ENCODE measurements at places on chromosomes 1 and 21.
A peak's percentile ranks its signal among the peaks of the same experiment; 100 is the strongest.

GRCh38 chr21:25385911-25386474 is 221.3 kb downstream of the MRPL39 start:
- no peak for DNase-seq

- DNase-seq: no peak
These were observed 37.4 kb downstream of the LEPR start for GRCh38 chr1:65457868-65458267.

DNA sequence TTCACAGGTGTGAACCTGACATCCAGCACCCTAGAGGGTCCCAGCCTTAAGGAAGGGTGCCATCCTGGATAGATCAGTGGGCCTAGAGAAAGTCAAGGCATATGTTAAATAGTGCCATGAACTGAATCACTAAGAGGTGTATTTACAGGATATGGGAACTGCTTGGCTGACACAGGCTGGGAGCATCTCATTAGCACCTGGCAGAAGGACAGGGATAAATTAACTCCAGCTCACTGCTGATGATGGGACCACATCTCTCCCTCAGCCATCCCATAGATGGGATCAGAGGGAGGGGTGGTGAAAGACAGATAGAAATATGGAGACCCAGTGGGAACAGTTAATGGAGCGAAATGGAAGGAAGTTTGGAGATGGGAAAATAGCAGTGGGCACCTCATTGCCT is 122.0 kb downstream of the IGSF21 start:
- DNase-seq: no peak

- DNase-seq: no peak
These were observed 9.8 kb downstream of the UBASH3A start for GRCh38 chr21:42413500-42413899.

GRCh38 chr1:52037402-52037814 is 3.8 kb upstream of the KTI12 start:
- DNase-seq: no peak

DNA sequence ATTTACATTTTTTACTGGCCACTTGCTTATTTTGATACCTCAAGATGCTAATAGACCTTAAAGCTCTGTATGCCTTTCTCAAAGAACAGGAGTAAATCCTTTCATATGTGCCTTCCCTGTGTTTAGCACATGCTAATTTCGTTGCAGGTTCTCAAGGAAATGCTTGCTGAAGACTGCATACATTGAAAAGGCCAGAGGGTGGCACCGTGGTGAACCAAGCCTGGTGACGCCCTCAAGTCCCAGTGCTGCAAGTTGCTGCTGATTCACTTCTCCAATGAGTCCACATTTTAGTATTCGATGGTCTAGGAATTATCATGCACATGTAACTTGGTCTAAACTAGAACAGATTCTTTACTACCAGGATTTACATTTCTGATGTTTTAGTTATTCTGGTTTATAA is 94.1 kb downstream of the CLDN17 start:
- no peak for DNase-seq

- DNase-seq: no peak
These were observed 289.2 kb upstream of the USP24 start for GRCh38 chr1:55504306-55504731.

DNA sequence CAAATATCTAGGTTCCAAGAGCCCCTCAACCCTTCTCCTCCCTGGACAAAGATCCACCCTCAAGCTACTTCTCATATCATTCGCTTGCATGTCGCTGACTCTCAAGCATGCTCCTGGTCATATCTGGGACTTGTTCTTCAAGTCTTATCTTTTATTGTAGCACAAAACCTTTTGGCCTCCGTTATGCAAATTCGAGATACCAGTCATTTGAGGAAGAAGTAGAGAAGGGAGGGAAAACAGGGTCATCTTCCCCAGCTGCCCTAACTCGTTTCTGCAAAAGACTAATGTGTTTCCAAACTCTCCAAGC is 63.8 kb upstream of the ETS2 start:
- DNase-seq: no peak

GRCh38 chr1:182248721-182249120 is 142.9 kb downstream of the GLUL start:
- no peak for DNase-seq

DNA sequence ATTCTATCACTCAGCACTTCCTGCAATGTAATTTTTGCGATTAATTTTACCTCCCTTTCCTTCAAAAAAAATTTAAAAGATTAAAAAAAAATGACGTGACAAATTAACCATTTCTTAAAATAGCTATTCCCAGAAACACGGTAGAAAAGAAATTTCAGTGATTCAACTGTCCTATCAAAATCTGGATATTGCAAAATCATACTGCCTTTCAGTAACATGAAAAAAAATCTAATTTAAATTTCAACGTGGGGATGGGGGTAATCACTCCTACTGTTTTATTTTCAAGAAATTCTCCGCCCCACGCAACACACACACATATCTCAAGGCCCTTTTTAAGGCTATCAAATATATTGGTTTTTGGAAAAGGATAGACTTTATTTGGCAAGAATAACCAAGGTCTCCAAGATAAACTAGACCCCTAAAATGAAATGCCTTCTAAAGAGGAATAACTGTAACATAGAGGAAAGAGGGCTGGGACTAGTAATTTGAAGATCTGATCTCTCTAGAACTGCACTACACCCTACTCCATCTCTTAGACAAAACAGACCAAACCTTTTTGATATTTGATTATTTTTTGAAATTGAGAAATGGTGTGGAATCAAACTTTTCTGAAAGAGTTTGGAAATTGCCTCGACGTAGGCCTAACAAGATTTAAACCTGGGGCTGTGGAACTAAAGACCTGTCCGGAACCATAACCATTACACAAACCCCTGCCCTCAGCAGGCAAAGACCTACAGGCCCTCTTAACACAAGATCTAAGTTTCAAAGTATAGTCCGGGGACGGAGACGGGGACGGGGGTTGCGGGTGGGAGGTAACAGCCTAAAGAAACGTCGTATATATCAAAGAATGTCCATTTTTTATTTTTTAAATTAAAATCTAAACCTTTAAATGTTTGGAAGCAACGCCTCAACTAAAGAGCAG is 941 bp downstream of the ARNT start:
- no peak for DNase-seq

DNA sequence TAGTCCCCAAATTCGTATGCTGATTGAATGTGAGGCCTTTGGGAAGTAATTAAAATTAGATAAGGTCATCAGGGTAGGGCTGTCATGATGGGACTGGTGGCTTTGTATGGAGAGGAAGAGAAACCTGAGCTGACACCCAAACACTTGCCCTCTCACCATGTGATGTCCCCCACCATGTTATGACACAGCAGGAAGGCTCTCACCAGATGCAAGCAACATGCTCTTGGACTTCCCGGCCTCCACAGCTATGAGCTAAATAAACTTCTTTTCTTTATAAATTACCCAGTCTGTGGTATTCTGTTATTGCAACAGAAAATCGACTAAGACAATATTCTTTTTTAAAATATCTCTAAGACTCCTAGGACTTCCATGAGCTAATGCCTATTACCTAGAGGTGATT is 43.6 kb upstream of the GUCA2B start:
- DNase-seq: no peak

DNA sequence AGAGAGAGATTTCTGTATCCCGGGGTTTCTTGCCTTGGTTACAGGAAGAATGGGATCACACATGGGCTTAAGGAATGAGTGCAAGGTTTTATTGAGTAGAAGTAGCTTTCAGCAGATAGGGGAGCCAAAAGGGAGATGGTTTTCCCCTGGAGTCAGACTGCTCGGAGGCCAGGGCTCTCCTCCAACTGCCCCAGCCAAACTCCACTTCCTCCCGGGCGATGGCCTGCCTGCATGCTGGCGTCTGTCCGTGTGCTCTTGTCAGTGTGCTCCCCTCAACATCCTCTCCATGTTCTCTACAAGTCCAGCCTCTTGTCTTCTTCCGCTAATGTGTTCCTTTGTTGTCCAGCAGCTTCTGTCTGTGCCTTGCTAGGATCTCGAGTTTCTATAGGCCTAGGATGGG is 421.3 kb upstream of the ADGRL2 start:
- DNase-seq: no peak

GRCh38 chr1:63557365-63557987 is 34.2 kb downstream of the EFCAB7 start:
- no peak for DNase-seq

GRCh38 chr1:244599937-244600350 is 53.0 kb upstream of the DESI2 start:
- no peak for DNase-seq

- DNase-seq: no peak
These were observed 41.5 kb downstream of the SPATA46 start for GRCh38 chr1:162335126-162335525.

GRCh38 chr21:42148097-42148496 is 70.8 kb upstream of the ABCG1 start:
- no peak for DNase-seq

DNA sequence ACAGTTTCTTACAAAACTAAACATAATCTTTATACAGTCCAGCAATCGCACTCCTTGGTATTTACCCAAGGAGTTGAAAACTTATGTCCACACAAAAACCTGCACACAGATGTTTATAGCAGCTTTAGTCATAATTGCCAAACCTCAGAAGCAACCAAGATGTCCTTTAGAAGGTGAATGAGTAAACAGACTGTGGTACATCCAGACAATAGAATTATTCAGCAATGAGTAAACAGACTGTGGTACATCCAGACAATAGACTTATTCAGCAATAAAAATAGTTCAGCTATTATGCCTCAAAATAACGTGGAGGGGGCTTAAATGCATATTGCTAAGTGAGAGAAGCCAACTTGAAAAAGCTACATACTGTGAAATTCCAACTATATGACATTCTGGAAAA is 87.0 kb upstream of the GALNT2 start:
- no peak for DNase-seq

DNA sequence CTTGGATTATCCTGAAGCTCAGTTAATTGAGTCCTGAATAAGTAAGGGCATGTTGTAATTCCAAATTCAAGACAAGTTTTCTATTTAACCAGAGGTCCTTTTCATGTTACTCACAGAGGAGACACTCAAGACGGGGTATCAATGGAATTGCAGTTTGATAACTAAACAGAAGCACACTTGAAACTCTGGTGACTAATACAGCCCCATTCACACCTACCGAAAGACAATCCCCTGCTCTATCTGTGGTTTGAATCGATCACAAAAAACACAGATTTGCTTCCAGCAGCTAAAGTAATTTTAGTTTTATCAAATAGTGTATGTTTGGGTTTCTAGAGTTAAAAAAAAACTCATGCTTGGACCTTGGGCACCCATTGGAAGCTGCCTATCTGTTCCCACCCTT is 60.4 kb downstream of the TEX35 start:
- no peak for DNase-seq

DNA sequence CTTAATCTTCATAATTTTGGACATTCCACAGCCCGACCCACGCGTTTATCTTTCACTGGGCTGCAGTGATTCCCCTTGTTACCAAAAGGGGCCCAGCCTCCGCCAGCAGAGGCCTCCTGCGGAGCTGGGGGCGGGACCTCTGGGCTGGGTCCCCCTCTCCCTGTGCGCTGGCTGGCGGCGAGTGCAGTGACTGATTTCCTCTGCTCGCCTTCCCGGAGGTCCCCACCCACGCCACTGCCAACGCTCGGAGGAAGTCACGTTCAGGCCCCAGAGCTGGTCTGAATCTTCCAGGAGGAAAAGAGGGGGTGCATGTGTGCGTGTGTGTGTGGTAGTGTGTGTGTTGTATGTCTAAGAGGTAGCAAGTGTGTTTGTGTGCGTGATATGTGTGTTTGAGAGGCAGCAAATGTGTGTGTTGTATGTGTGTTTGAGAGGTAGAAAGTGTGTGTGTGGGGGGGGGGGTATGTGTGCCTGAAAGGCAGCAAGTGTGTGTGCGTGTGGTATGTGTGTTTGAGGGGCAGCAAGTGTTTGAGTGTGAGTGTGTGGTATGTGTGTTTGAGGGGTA is 35.0 kb upstream of the JAK1 start:
- no peak for DNase-seq

- no peak for DNase-seq
These were observed 41.4 kb downstream of the PEX14 start for GRCh38 chr1:10515976-10516750.

- DNase-seq: no peak
These were observed 30.4 kb upstream of the FMO1 start for GRCh38 chr1:171217658-171218443.

DNA sequence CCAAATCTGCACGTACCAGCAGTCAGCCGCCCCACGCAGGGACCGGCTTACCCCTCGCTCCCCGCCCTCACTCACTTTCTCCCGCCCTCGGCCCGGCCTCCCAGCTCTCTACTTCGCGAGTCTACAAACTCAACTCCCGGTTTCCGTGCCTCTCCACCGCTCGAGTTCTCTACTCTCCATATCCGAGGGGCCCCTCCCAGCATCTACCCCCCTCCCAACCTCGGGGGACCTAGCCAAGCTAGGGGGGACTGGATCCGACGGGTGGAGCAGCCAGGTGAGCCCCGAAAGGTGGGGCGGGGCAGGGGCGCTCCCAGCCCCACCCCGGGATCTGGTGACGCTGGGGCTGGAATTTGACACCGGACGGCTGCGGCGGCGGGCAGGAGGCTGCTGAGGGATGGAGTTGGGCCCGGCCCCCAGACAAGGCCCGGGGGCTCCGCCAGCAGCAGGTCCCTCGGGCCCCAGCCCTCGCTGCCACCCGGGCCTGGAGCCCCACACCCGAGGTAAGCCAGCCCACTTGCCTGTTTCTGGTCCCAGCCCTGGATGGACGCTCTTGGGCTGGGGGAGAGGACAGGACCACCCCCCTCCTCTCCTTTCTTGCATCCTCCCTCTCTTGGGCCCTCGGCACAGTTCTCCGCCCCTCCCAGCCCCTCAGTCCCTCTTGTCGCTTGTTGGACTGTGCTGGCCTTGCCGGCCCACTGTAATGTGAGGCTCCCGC is at the start of gene ARTN:
Gene ARTN, plus strand, starts transcription at position 416 of the 715 bp plus-strand sequence. CDS start 1,856 bp downstream, outside the sequence.
- DNase-seq: no peak

DNA sequence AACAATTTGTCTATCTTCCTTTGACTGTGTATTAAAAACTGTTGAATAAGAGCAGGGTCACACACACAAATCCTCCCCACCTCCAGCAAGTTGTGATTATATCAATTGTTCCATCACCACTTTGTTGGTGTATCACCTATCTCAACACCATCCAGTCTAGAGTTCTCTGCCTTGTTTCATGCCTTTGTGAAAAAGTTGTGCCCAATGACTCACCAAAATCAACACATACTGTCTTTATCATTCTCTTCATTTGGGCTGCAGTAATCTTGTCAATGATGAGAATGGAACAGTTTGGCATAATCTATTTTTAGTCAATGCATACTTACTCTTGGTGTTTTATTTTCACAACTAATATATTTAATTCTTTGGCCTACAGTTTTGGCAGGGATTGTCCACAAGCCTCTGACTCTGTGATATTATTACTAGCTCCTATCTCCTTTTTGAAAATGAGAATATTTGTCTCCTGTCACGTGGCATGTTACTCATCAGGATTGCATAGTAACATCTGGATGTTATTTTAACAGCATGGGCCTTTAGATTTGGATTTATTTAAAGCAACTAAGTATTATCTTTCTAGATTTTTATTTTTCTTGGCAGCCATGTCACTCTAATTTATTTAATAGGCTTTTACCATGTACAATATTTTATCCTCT is 5.1 kb downstream of the C1orf87 start:
- DNase-seq: no peak

DNA sequence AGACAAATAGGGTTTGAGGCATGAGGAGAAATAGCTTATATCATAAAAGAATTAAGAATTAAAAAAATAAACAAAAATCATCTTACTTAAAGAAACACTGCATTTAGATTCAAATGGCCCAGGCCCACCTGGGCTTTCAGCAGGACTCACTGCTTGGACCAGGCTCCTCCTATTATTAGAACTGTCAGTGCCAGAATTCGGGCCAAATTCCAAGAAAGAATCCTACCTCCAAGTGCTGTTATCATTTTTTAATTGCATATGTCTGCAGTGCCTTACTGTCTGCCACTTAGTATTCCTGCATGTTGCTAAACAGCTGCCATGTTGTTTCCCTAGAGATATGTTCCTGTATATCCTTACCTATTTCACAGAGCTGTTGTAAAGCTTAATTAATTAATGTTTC is 112.0 kb downstream of the BARHL2 start:
- DNase-seq: peak; percentile 58
